ENCODE measurements at places on chromosomes 11 and 22.

DNA sequence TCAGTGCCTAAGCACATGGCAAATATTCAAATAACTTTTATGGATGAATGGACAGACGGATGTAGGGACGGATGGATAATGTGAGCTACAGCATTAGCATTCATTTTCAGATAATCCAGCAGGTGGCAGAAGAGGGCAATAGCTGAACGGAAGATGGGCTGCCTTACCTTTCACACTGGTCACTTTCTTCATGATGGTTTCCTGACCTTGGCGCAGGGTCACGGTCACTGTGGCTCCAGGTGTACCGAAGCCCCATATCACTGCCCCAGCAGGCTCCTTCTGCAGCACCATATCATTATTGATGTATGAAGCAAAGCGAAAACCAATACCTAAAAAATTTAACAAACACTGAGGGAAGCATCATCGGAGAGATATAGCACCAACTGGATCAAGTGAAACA lies 4.3 kb downstream of the SIAE start:
- peak; percentile 59 for DNase-seq

- DNase-seq = no peak
Observed at GRCh38 chr22:48872271-48873190, 955.1 kb downstream of the BRD1 start.

DNA sequence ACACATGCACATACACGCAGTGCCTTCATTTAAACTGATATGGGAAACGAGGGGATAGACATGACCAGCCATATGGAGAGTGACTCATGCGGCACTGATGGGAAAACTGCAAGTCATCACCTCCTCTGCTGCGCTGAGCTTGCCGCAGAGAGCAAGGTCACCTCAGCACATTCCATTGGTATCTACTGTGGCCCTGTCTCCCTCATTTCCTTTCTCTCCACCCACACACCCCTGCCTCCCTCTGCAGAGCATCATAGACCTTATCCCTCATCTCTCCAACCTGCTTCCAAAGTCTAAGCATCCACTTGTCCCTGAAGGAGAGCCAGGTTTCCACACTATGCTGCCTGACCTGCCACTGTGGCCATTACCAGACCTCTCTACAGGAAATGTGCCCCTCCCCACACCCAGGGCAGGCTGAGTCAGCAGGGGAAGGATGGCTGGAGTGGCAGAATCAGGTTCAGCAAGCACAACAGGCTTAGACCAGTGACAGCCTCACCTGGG lies 116.9 kb upstream of the SNX19 start:
- no peak for DNase-seq

- DNase-seq = no peak
Observed at GRCh38 chr11:9717719-9718118, 53.8 kb downstream of the SWAP70 start.

DNA sequence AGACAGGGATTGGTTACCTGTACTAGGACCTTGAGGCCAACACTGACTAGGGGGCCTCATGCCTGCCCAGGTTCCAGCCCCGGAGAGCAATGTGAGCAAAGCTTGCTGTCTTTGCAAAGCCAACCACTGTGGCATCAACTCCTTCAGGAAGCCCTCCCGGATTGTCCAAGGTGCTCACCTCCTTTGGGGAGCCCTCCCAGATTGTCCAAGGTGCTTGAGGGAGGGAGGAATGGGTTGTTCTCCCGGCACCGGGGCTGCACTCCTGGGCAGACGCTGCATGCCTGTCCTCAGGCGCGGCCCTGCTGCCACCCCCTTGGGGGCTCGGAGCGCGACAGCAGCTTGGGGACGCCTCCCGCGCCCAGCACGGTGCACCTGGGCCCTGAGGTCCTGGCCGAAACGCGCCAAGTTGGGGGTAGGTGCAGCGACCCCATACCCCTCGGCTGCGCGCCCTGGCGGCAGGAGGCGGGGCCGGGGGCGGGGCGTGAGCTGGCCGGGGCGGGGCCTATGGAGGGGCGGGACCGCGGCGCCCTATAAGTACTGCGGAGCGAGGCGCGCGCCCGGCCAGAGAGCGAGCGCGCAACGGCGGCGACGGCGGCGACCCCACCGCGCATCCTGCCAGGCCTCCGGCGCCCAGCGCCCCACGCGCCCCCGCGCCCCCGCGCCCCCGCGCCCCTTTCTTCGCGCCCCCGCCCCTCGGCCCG lies at the start of gene CD81:
CD81 (plus strand) TSS at position 560 of the 701 bp plus-strand sequence. CDS start 240 bp downstream, outside the sequence.
- peak; percentile 58 for DNase-seq

GRCh38 chr11:44978961-44979331 lies 28.3 kb upstream of the TP53I11 start:
- no peak for DNase-seq

DNA sequence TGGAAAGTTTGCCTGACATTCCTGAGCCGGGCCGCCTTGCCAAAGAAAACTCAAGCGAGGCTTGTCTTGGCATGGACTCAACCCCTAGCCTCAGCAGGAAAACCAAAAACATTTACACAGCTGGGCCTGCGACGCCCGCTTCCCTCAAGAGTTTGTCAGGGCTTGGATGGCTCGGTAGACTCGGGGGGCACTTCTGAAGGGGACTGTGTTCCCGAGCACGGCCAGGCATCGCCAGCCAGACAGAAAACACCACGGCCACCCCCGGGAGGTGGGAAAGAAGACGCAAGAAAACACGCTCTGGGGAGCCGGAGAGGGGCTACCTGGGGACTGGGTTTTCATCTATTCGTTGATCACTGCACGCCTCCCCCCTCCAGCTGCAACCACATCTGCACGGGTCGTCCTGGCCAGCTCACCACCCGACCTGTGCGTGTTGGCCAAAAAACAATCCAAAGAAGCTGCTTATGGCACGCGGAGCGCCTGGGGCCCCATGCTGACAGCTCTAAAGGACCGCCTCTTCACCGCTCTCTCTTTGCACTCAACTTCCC lies 380.7 kb downstream of the MN1 start:
- DNase-seq = no peak

- DNase-seq = no peak
Observed at GRCh38 chr22:41480397-41480735, 11.4 kb downstream of the ACO2 start.

DNA sequence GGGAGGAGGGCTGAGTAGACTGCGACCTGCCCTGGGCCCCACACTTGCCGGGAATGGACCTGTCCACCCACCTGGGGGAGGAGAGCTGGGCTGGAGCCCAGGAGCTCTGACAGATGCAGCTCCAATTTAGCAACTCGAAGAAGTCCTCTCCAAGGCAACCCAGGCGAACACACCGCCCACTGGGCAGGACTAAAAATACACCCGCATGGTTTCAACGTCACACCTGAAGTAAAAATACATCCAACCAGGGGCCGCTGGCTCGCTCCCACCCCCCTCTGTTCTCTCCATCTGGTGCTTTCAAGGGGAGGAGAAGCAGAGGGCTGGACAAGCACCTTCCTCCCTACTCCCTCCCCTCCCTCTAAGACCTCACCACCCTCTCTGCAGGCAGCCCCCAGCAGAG lies 119.9 kb downstream of the FEZ1 start:
- no peak for DNase-seq

DNA sequence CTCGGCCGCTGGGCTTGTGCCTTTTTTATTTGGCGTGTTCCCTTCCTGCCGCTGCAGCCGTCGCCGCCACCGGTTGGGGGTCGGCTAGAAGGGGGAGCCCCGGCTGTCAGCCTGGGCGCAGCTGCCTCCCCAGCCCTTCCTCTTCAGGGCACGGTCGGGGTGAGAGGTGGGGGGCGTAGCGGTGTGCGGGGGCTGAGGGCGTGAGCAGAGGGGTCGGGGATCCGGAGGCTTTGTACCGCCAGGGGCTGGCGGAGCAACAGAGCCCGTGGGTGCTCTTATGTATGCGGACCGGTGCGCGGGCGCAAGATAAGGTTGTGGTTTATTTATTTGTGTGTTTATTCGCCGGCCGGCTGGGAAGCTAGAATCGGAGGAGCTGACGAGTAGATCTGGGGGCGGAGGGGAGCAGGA lies 477 bp downstream of the ZBTB16 start:
- DNase-seq = no peak

DNA sequence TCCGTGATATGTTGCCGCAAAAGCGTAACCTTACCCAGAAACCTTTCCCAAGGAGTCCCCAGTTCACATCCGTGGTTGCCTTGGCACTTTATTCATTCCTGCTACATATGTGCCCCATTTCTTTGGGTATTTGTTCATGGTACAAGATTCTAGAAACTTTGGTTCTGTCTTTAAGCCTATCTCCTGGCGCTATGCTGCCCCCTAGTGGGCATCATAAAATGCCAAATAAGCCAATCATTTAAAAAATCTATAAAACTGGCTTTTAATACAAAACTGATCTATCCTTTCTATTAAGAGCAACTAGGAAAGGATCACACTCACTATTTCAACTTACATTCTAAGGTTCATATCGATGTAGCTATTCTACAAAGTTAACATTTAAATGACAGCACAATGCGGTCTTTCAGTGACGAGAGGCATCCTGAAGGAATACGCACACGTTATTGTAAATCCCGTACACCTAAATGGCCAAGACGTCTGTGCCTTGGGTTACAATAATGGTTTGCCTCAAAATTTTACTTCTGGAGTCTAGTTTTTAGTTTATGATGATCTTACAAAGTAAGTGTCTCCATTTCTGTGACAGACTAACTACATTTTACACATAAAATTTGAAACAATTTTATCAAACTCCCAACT lies 16.2 kb downstream of the PIWIL3 start:
- peak; percentile 53 for DNase-seq

- DNase-seq = peak; percentile 19
Observed at GRCh38 chr11:10441652-10442503, 13.2 kb upstream of the AMPD3 start.

GRCh38 chr22:46263216-46263590 lies at the start of gene PKDREJ:
TSS of gene PKDREJ (minus strand) at chr22:46263343. CDS start at chr22:46263322, 21 bp downstream.
- no peak for DNase-seq

- no peak for DNase-seq
Observed at GRCh38 chr22:32725369-32725988, 76.0 kb upstream of the TIMP3 start.

DNA sequence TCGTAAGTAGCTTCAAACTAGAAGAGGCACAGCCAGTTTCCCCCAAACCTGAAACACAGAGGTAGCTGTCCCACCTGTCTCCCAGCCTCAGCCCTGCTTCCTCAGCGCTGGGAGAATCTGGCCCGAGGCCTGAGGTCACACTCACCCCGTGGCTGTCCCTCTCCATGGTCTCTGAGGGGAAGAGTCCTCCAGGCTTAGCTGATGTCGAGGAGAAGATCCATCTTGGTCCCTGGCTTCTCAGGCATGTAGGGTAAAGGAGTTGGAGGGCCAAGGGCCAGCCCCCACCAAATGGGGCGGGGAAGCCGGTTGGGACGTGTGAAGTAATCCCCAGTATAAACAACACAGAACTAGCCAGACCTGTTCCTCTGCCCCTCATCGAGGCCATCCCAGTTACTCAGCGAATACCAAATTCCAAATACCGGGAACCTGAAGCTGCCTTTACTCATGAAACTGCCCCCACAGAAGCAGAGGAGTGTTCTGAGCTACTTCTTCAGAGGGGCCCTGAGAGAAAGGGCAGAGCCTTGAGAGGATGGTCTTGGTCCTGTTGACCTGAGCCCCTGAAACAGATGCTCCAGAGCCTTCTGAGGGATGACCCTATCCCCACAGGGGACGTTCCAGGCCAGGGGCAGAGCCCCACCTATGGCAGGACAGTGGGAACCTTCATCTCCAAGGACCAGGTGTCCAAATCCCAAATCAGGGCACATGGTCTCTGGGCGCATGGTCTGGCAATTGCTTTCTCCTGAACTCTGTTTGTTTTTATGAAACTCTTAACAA lies at the start of gene TMPRSS13:
TMPRSS13 (minus strand) TSS at position 261 of the 774 bp plus-strand sequence; CDS start at position 166, 95 bp downstream.
- DNase-seq = no peak

DNA sequence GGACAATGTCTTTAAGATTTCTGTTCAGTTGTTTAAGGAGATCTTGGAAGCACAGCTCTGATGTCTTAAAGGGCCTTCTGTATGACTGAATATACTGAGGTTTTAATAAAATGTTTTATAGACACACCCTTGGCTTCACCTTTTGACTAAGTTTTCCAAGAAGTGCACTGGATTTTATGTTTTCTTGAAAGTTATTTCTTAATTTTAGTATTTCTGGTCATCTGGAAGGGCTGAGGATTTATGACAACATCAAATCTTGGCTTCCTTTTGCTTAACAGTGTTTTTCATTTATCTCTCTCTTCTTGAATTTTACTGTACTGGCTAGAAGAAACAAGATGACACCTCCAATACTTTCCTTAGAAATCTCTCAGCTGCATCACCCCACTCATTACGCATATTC lies 2423.4 kb downstream of the LRRC4C start:
- no peak for DNase-seq

DNA sequence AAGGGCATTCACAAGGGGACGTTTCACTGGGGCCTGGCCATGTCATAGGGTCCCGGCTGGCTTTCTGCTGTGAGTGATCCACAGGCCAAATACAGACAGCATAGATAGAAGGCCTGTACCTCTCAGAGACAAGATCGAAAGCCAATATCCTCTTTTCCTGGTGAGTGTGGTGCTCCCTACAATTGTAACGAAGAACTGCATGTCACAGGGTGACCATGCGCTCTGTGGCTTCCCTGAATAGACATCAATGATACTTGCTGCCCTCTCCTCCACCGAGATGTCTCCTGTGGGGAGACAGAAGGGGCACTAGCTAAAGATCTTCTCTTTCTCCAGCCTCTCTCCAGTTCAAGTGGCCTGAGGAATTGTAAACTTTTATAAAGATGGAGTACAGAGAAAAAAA lies 226.1 kb upstream of the POU2AF2 start:
- DNase-seq = no peak

DNA sequence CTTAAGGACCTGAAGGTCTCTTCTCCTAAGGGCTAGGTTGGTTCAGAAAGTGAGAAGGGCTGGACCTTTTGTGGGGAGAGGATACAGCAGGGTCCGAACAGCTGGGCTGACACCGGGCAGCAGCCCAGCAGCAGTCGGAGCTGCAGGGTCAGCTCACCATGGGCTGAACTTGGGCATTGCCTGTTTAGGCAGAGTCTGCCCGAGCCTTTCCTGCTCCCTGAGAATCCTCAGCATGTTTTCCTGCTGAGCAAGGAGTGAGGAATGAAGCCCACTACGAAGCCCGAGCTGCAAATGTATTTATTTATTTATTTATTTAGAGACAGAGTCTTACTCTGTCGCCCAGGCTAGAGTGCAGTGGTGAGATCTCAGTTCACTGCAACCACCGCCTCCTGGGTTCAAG lies 83.9 kb downstream of the PTPRJ start:
- DNase-seq = no peak

- no peak for DNase-seq
Observed at GRCh38 chr22:20242393-20243175, 25.5 kb downstream of the RTN4R start.

DNA sequence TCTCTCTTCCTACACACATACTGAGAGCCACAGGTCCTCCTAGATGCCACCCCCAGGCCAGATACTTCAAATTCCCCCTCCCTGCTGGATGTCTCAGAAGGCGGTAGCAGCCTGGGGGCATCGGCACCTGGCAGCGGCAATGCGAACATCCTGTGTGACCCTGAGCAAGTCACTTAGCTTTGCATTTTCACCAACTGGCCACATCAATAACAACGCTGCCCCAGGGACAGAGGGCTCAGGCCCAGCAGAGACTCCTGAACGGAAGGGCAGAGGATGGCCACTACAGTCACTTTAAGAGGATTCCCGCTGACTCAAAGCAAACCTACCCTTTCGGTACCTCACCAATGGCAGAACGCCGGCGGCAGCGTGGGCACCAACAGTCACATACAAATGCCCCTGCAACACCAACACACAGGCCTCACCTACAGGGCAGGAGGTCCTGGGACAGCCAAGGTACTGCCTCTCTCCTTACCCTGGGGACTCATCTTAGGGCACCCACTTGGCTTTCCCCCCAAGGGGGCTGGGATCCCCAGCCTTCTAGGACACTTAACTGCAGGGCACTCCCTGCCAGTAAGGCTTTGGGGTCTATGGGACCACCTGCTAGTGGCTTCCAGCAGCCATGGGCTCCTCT lies 1.6 kb downstream of the LMO1 start:
- DNase-seq = no peak

- DNase-seq = no peak
Observed at GRCh38 chr11:107679255-107680024, 32.4 kb downstream of the SLN start.
